ENCODE measurements at places on chromosomes 6 and 20.

DNA sequence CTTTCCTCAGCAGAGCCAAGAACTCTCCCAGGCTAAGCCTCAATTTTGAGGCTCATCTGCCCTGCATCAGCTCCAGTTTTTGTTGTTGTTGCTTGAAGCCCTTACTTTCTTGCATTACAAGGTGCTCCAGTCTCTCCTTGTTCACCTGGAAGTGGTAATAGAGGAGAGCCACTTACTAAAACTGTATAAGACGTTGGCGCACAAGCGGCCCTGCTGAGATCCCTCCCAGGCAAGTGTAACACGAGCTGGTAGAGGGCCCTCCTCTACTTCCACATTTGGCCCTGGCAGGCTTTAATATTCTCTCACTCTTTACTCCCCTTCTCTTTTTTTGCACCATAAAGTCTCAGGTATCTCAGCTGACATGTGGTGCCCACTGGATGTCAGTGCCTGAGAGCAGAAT, 19.5 kb downstream of the GCM2 start:
- DNase-seq = no peak

DNA sequence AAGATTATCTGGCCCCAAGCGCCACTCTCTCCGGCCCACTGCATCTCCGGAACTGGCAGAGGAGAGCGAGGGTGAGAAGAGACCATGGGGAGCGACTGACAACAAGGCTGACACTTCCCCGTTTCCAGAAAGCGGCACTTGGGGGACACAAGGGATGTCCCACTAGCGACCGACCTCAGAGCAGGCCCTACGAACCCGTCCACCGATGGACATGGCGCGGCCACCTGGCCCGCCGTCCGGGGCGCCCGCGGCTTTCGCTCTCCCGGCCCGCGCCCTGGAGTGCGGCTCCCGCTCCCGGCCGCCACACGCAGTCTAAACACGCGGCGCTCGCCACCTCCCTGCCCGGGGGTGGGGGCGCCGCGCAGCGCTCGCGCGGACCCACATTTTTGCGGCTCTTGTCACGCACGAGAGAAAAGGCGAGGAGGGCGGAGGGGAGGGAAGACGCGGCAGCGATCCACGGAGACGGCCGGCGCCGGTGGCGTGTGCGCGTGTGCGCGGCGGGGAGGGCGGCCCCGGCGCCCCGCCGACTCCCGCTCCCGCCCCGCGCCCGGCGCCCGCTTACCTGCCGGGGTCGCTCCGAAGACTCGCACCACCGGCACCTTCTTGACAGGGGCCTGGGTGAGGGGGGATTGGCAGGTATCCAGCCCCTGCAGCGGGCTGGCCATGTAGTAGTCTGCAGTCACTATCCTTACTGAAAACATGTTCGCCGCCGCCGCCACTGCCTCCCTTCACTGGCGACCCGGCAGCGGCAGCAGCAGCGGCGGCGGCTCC, 645 bp downstream of the REV3L start:
- DNase-seq = no peak

DNA sequence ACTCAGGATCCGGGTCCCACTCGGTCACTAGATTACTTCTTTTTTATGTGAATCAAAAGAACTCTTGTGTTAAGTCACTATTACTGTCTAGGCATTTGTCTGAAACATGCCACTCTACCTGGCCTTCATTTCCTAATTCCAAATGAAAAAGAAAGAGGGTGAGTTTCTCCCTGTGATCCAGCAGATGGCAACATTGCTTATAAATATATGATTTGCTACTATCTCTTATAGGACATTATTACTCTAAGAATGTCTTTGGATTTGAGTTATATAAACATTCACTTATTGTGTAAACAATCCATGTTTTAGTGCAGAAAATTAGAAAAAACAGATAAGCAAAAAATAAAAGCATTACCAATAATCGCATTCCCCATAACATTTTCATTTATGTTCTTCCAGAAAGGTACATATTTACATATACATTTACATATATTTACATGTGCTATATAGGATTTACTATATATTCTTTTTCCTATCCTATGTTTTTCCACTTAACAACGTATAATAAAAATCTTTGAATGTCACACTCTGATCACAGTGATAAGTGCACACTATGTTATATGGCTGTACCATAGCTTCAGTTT, 66.9 kb downstream of the FAXC start:
- no peak for DNase-seq

- DNase-seq = no peak
Measured at GRCh38 chr6:70651326-70651905, 16.3 kb upstream of the SMAP1 start.

DNA sequence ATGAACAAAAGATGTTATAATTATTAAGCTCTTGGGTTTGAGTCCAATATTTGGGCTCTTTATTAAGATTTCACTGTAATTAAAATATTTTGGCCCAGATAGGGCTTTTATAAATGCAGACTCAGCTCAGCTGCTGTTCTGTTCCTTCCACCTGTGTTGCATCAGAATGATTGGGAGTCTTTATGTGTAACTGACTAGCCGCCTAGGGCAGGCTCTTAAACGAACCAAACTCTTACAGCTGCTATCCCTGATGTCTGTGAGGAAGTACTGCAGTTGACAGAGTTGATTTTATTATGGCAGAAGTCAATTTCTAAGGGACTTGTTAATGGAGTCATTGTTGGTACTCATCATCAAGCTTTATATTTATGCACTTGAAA, 144.7 kb downstream of the MYO6 start:
- DNase-seq = no peak

DNA sequence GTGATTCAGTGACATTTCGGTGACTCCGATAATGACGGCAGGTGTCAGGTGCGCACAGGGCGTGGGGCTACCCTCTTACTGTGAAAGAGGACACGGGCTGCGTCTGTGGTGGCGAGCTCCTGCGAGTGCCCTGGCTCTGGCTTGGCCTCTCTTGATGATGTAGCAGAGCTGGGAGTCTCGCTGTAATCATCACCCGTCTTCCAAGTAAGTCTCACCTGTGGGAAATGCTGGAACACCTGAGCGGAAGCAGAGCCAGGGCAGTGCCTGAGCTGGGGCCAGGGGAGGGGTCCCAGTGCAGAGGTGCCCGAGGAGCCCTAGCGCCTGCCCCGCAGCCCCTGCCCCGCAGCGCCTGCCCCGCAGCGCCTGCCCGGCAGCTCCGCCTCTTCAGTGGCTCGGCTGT, 4.8 kb downstream of the OSBPL2 start:
- DNase-seq = no peak

GRCh38 chr6:106220485-106220884, 105.1 kb downstream of the ATG5 start:
- DNase-seq = no peak

GRCh38 chr6:26233649-26234420, 131.2 kb upstream of the BTN3A2 start:
- no peak for DNase-seq

- no peak for DNase-seq
Measured at GRCh38 chr6:78693835-78694234, 173.5 kb upstream of the IRAK1BP1 start.

DNA sequence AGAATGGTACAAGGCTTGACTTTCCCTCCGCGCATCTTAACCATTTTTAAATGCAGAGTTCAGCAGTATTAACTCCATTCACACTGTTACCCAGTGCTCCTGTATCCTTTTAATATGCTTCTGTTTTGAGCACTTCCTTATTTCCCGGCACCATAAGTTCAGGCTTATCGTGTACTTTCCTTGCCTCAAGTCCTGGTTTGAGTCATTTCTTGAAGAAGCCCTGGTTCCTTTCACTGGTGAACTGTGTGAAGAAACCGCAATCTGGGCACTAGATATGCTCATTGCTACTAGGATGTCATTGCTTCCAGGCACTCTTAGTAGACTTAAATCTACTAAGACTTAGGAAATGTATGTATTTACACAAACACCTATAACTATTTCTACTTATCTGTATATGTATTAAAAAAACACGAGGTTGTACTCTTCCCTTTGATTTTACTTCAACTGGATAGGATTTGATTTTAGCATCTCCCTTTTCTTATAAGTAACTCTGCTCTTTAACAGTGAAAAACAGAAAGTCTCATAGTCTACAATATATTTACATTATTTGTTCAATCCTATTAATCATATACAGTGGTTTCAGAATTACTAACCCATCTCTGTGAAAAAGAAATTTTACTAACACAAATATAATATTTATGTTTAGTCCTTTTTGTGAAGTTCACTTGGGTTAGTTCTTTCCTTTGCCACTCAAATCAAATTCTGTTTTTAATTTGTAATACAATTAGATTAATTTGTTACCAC, 135.5 kb downstream of the CDKAL1 start:
- no peak for DNase-seq

GRCh38 chr20:46308258-46309157, at the start of gene CDH22:
Gene CDH22 (minus strand): TSS chr20:46308498. CDS start chr20:46251294, 57,204 bp downstream.
- no peak for DNase-seq

- peak; percentile 75 for DNase-seq
Measured at GRCh38 chr6:1267057-1267732, 44.7 kb upstream of the FOXQ1 start.

GRCh38 chr20:1327241-1327653, 1.7 kb downstream of the SDCBP2 start:
- no peak for DNase-seq

- DNase-seq = no peak
Measured at GRCh38 chr6:22829070-22829469, 259.7 kb downstream of the HDGFL1 start.

DNA sequence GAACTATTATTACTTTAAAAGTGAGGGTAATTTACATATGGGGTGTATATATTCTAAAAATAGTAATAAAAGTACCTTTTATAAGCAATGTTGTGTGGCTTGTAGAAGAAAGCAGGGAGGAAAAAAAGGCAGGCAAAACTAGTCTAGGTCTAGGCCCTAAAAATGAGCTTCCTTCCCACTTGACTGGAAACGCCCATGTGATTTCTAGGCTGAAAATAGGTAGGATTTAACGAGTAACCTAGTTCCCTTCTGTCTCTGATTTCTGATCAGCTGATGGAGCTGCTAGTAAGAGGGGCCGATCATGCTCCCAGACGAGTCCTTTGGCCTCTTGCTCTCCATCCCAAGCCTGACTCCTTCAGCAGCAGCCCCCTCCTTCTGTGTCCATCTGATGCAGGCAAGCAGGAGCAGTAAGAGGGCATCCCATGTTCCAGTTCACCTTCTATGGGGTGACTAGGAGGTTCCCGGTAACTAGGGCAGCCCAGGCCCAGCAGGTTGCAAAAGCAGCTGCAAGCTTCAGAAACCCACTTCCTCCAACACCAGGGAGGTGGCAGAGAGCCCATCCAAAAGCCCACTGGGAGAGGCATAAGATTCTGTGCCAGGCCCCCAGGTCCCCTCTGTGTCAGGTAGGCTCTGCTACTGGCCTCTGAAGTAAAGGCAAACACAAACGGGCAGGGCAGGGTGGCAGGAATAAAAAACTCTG, 24.4 kb downstream of the TBC1D20 start:
- no peak for DNase-seq

DNA sequence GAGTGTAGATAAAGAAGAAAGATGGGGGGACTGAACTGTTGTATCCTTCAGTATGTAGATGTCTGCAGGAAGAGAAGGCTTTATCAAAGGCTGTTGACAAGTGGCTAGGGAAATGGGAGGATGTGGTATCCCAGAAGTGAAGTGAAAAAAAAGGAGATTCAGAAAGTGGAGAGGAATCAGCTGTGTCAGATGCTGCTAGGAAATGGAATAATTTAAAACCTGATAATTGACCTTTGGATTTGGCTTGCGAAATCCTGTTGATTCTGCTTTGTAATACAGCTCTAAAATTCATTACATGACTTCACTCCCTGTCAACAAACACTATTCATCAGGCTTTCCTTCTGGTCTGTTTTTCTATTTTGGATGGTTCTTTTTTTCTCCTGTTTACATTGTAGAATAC, 41.7 kb downstream of the PHF3 start:
- DNase-seq = no peak

DNA sequence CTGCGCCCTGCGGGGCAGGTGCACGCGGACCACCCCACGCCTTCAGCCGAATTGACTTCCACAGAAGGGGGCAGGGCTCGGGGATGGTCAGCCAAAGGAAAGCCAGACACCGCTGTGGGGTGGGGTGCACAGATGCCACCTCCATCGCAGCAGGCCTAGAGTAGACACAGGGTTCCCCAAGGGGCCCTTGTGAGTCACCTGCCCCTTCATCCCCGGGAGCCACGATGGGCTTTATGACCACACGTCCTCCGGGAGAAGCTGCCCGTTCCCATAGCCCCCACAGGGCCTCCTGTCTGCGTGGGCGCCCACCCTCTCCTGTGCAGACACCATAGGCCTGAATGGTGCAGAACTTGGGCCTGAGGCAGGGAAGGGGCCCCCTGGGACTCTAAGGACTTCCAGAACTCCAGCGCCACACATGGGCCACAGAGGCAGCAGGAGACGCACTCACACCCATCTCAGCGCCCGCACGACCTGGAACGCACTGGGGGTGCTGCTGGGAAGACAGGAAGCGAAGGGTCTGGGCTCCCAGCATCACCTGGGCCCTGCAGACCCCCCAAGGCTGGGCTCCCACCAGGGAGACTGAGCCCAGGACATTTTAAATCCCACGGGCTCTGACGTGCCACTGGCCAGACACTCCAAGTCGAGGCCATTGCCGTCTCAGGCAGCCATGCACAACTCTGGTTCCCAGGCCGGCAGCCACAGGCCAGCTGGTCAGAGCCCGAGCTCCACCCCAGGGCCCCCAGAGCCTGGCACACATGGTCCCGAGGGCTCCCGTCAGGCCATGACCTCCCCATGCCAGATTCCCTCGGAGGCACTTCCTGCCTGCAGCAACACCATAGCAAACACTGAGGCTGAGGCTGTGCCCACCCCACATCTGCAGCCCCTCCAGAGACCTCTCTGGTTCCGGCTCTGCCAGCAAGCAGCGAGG, 134.2 kb downstream of the DLL1 start:
- no peak for DNase-seq

DNA sequence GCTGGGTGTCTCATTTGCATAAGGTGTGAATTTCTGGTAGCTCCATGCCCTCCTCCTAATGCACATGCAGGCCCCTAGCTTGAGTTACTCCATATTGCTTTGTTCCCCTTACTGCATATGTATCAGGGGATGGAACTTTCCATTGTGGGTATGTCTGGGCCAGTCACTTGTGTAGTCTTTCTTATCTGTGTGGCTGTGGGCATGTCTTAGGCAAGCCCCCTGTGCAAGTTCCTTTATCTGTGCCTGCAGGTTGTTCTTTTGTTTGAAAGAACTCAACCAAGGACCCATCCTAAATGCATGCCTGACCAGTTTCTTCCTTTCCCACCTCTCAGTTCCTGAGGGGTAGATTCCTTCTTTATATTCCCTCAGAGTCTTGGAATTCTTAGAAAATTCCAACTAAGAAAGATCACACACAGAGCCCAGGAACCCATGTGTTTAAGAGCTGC, 23.6 kb downstream of the MBOAT1 start:
- no peak for DNase-seq

- DNase-seq = no peak
Measured at GRCh38 chr6:145244349-145245100, 490.8 kb downstream of the EPM2A start.

GRCh38 chr6:20604159-20604558, 69.9 kb downstream of the CDKAL1 start:
- DNase-seq = no peak
